ENCODE measurements at places on chromosomes 11 and 22.
A peak's percentile ranks its signal among the peaks of the same experiment; 100 is the strongest.

GRCh38 chr22:25167834-25168601 is 31.6 kb upstream of the CRYBB3 start:
- DNase-seq: no peak

DNA sequence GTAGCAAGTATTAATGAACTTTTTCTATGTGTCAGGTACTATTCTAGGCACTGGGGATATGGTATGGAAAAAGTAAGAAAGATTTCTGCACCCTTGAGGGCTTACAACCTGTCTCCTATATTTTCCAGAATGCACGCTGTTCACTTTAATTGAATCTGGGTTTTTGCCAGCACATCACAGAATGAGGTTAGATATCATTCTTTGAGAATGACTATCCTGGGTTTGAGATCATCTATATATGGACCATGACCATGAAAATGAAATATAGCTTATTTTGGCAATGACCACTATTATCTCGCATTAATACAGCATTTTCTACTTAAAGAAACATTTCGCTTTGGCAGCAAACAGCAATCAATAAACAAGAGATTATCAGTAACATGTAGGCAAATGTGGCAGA is 46.9 kb downstream of the C11orf71 start:
- DNase-seq: no peak

- peak; percentile 25 for DNase-seq
These were observed 332.4 kb downstream of the TBC1D22A start for GRCh38 chr22:47094861-47095330.

DNA sequence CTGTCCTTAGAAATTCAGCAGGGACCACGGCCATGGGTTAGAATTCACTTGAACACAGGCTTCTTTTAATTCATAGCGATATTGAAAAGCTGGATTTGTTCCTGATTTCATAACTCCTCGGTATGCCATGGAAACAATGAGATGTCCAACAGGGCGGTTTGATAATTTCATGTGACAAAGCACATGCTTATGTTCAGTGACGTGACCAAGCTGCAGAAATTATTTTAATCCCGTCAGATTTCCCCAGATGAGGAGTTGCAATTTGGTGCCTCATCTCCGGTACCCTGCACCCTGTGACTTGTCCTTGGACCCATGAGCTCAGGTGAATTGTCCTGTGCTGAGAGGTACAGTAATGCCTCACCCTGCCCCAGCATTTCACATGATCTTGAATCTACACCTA is 81.7 kb downstream of the C11orf91 start:
- DNase-seq: no peak

DNA sequence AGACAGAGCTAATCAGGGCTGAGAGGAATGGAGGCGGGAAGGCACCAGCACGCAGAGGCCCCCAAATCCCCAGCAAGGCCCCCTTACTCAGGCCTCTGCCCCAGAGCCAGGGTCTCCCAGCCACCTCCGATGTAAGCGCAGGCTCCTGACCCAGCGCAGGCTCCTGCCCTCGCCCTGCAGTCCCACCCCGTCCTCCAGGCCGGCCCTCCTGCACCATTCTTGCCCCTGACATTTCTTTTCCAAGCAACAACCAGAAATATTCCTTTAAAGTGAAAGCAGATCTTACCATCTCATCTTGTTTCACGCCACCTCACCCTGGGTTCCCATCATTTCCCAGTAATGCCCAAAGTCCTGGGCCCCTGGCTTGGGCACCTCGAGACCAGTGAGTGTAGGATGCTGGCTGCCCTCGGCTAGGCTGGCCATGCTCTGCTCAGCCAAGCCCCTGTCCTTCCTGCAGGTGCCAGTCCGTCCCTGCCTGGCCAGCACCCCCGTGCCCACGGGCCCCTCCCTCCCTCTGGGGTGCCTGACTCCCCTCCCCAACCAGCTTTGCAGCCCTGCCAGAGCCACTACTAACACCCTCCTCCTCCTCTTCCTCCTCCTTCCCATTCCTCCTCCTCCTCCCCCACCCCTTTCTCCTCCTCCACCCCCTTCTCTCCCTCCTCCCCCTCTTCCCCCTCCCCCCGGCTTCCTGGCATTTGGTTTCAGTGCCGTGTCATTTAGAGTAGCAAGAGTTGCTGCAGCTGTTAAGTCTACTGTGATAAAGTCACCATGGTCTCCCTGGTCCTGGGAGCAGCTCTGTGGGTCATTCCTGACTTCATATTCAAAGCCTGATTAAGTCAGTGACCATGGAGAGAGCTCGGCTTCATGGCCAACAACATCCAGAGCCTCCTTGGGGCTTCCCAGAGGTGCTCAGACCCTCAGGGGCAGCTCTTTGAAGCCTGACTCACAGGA is 78.7 kb downstream of the PIWIL3 start:
- DNase-seq: no peak

- no peak for DNase-seq
These were observed 27.9 kb upstream of the SUSD2 start for GRCh38 chr22:24153353-24153752.

DNA sequence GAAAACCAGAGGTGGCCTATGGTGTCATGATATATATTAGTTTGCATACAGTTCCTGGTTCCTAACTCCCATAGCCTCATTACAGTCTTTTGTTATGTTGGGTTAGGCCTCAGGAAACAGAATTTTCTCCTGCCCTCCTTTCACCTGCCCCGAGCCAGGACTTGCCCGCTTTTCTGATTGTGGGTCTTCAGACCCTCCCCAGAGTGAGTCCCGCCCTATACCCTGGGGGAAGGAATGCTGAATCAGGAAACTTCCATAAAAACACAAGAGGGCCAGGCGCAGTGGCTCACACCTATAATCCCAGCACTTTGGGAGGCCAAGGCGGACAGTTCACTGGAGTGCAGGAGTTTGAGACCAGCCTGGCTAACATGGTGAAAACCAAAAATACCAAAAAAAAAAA is 70.9 kb downstream of the SLC35F2 start:
- no peak for DNase-seq

GRCh38 chr22:22915670-22916035 is 28.0 kb downstream of the IGLL5 start:
- DNase-seq: no peak

GRCh38 chr11:9821008-9821752 is 157.3 kb downstream of the SWAP70 start:
- DNase-seq: no peak

DNA sequence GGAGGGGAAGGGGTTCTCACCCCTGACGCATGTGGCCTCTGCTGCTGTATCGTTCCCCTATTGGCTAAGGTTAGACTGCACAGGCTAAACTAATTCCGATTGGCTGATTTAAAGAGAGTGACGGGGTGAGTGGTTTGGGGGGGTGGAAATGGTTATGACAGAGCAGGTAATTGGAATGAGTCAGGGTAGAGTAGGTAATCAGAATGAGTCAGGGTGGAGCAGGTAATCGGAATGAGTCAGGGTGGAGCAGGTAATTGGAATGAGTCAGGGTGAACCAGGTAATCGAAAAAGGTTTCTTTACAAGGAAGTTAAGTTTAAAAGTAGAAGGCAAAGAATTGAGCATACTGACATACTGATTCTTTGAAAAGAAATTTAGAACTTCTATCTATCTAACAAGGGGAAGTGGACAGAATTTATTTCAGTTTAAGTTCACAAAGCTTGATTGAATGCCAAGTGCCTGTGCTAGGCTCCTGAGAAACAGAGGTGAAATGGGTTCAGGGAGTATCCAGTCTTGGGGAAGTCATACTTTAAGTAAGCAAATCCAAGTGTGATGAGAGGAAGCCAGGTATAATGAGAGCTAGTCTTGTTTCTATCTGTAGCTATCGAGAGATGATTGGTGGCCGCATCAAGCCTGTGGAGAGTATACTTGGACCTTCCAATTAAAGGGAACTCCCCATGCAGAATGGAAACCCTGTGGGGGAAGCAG is 58.0 kb downstream of the C11orf91 start:
- no peak for DNase-seq

- no peak for DNase-seq
These were observed 20.1 kb downstream of the OVOL1 start for GRCh38 chr11:65806979-65807378.

- no peak for DNase-seq
These were observed 562 bp downstream of the SHANK2 start for GRCh38 chr11:71251761-71252268.
